Right forelimb (tissue), 1 donor: ENCODE measurements at places on chromosomes 11 and 22.

- DNase-seq = peak; percentile 34
Measured at GRCh38 chr11:117911694-117912093, 17.5 kb downstream of the TMPRSS13 start.

- DNase-seq = no peak
Measured at GRCh38 chr11:28384418-28384817, 276.2 kb downstream of the METTL15 start.

GRCh38 chr22:44526779-44527126 lies 28.7 kb upstream of the RTL6 start:
- no peak for DNase-seq

- no peak for DNase-seq
Measured at GRCh38 chr22:22372086-22372485, 127.5 kb downstream of the VPREB1 start.

- DNase-seq = no peak
Measured at GRCh38 chr11:121944556-121945230, 171.3 kb downstream of the BLID start.

DNA sequence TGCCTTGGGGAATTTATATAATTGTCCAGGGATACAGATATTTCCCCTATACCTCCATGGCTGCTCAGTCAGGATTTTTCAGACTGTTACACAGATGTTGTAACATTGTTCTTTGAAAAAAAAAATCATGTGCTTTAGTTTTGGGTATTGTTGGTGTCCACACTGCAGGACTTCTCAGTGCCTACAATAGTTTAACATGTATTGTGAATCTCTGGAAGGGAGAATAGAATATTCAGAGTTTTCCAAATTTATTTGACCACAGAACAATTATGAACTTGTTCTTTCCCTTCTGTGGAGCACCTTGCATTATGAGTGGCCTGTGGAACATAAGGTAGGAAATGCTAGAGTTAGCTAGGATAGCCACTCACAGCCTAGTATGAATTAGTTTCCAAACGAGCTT lies 14.5 kb downstream of the CRYBA4 start:
- DNase-seq = no peak

DNA sequence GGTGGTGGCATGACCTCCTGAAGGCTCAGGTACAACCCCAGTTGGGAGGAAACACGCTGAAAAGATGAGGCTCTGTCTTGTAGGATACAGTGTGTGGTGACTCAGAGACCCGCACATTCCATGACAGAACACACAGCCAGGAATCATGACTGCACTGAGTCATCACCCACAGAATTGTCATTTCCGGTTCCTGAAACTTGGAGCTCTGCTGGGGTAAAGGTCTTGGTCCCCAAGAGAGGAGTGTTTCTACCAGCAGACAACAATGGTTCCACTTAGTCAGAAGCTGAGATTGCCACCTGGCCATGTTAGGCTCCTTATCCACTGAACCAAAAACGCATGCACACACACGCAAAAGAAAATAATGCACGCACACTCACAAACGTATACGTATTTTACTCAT lies 31.5 kb upstream of the CYB5R3 start:
- DNase-seq = no peak

- peak; percentile 95 for DNase-seq
Measured at GRCh38 chr22:20156611-20157429, 6.0 kb upstream of the CCDC188 start.

DNA sequence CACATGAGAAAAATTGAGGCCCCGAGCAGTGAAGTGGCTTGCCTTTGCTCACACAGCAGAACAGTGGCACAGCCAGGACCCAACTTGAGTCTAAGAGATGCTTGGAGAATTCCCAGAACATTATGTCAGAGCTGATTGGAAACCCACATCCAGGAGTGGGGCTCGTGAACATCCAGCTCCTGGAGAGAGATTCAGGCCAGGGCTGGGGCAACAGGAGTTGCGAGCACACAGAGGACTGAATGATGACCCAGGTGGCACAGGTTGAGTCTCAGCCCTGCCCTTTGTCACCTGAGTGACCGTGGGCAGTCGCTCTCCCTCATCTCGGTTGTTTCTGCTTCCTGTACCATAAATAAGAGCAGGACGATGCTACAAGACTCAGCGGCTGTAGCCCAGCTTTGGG lies 102.6 kb downstream of the MYO18B start:
- no peak for DNase-seq

DNA sequence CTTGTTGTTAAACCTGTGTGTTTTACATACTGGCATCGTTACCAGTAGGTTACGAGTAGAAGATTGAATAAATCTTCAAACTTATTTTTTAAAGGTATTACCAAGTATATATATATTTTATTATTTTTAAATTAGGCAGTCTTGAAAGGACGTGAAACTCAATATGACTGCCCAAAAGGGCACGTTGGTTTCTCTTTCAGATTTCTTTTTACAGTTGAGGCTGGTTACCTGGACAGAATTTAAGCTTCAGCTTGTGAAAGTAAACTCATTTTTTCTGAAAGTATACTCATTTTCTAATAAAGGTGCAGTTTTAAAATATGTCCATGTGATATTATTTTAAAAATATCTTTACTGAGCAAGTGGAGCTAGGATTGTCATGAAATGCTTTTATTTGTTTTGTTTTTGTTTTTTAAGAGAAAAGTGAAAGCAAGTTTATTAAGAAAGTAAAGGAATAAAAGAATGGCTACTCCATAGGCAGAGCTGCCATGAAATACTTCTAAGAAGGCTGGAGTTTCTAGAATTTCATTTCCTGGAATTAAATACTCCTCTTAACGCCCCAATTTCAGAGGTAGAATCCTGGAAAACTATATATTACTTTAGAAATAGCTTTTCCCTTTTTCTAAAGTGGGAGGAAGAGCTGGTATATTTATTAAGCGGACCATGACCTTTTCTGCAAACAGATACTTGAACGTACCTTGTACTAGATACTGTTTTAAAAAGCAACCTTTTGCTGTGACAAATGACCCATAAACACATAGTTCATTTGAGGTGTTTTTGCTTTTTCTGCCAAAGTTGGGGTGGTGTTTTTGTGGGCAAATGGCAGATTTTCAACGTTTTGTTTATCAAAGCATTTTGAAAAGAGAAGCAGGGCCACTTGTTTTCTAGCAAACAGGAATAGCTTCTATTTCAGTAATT lies 1.9 kb downstream of the FBXO7 start:
- DNase-seq = no peak

DNA sequence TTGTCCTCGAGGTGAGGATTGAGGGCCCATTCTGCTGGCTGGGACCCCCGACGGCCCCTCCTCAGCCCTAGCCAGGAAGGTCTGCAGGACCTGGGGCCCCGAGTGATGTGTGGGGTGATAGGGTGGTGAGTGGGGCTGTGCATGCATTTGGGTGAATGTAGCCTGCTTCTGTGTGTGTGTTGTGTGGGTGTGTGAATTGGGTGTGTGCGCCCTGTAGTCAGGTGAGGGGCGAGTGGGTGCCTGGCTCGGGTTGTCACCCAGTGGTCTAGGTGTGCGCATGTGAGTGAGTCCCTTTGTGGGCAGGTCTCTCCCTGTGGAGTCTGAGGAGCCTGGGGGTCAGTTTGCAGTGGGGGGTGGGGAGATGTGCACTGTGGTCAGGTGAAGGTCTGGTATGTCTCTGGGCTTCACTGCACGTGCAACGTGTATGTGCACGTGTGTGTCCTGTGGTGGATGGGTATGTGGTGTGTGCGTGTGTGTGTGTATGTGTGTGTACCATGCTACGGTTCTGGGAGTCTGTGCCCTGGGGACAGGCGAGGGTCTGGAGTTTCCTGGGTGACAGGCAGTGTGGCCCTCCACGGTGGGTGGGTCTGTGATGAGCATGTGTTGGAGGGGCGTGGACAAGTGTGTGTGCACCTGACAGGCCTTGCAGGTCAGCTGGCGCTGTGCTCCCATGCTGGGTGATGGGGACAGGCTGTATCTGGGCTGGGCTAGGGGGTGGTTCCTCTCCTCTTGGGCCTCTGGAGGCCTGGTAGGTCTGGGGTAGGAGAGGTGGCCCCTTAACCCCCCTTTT lies 1.0 kb downstream of the TMEM151A start:
- no peak for DNase-seq

DNA sequence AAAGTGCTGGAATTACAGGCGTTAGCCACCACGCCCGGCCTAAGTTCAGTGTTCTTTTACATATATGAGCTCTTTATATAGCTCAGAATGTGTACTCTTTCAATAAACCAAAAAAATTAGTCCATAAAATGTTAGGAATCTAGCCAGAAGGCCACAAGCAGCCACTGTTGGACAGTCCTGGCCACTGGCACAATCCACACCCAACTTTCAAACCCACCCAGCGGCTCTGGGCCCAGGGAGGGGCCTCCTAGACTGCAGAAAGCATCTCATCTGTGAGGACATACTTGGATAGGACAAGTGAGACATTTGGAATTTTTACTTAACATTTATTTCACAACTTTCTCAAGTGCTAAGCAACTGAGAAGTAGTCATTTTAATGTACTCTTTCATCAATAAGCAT lies 6.4 kb downstream of the PACSIN2 start:
- no peak for DNase-seq

DNA sequence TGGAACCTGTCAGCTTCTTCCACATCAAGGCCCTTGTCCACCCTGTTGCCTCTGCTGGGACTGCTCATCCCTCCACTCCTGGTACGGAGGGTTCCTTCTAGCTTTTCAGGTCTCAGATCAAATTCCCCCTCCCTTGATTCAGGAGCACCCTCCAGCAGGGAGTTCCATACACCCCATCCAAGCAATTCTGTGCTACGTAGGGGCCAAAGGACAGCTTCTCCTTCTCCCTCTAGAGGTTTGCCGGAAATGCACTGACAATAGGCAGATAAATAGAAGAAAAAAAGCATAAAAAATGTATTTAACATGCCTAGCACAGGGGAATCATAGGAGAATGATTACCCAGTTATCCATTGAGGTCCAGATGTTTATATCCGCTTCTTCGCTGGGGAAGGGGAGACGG lies 3.3 kb upstream of the CARD10 start:
- DNase-seq = no peak

DNA sequence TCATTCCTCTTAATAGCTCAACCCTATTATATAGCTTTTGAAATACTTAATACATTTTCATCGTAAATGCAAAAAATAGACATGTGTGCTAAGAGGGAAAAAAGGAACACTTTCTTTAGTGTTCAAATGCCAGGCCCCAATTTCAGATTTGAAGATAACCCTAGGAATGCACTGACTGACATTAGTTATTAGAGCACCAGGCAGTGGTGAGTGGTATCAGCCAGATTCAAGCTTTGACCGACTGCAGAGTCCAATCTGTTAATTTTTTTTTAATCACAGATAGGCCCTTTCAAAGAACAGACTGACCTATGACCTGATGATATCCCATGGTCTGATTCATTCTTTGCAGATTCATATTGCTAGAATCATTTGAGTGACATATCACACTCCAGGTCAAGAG lies 874.2 kb upstream of the CHORDC1 start:
- no peak for DNase-seq

GRCh38 chr22:36775586-36775963 lies 344 bp downstream of the IFT27 start:
- DNase-seq = peak; percentile 57

- no peak for DNase-seq
Measured at GRCh38 chr11:134449713-134450112, 37.7 kb upstream of the B3GAT1 start.

- peak; percentile 24 for DNase-seq
Measured at GRCh38 chr11:134508219-134508990, 96.4 kb upstream of the B3GAT1 start.

DNA sequence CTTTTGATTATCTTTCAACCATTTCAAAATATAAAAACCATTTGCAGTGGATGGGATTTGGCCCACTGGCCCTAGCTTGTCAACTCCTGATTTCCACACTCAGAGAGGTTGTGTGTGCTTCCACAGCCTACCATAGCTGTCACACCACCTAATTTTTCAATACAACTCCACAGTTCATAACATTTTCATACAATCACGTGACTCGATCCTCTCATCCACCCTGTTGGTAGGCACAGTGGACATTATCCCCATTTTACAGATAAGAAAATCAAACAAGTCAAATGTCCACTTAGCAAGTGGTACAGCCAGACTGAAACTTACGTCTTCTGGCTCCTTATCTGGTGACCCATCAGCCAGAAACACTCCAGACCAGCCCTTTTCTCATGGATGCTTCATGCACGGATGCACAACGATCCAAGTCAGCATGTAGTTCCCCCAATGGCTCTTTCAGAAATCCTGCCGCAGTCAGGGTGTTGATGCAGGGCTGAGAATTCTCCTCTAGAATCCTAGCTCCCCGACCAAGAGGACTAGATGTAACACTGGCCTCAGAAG lies 88.0 kb downstream of the ABTB2 start:
- no peak for DNase-seq

GRCh38 chr11:34667810-34668582 lies 47.1 kb downstream of the EHF start:
- DNase-seq = no peak

GRCh38 chr11:126766440-126766839 lies 234.1 kb downstream of the KIRREL3 start:
- no peak for DNase-seq

DNA sequence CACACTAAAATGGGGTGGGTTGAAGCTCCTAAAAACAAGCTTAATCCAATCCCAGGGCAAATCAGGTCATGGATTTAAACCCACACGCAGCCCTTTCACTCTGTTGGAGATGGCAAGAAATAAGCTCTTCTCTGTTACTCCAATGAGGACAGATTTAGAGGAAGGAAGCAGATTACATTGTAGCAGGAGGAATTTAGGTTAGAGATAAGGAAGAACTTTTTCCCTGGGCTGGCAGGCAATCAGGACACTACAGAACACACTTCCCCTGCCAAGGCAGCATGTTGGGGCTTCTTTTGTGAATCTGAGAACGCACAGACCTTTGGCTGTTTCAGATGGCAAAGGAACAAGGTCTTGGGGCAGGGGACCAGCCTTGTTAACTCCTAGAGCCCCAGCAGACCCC lies 46.2 kb downstream of the C11orf58 start:
- no peak for DNase-seq

DNA sequence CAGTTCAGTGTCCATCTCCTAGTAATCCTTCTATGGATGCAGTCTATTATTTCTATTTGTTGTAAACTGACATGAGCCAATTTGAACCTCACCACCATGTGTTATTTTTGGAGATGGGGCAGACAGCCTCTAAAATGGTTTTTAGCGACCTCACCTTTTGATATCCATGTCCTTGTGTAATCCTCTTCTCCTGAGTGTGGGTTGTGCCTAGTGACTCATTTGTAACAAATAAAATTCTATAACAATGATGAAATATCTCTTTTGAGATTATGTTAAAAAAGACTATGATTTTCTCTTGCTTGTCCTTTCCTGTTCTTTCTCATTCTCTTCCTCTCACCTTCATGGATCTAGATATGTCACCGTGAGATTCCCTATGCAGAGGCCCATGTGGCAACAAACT lies 554.6 kb upstream of the ANO3 start:
- DNase-seq = no peak
